Dorsolateral prefrontal cortex (tissue), 122 donors: ENCODE measurements at places on chromosomes 7 and 10.

- DNase-seq: peak; percentile 69
Observed at GRCh38 chr7:1054438-1054837, 10.1 kb downstream of the GPR146 start.

DNA sequence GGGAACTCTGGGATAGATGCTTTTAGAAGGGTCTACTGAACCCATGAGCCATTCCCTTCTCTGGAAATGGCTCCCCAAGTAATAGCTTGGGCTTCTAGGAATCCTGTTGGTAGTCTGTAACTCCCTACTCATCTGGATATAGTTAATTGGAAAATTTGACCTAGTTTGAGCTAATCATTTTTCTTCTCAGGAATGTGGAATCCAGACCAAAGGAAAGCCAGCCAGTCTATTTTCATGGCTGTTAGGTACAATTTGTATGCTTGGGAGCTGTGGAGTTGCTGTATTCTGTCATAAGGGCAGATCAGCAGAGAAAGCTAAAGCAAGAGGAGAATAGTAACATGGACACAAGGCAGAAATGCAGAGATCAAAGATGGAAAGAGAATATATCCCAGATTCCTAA, 71.6 kb upstream of the C1GALT1 start:
- no peak for DNase-seq

DNA sequence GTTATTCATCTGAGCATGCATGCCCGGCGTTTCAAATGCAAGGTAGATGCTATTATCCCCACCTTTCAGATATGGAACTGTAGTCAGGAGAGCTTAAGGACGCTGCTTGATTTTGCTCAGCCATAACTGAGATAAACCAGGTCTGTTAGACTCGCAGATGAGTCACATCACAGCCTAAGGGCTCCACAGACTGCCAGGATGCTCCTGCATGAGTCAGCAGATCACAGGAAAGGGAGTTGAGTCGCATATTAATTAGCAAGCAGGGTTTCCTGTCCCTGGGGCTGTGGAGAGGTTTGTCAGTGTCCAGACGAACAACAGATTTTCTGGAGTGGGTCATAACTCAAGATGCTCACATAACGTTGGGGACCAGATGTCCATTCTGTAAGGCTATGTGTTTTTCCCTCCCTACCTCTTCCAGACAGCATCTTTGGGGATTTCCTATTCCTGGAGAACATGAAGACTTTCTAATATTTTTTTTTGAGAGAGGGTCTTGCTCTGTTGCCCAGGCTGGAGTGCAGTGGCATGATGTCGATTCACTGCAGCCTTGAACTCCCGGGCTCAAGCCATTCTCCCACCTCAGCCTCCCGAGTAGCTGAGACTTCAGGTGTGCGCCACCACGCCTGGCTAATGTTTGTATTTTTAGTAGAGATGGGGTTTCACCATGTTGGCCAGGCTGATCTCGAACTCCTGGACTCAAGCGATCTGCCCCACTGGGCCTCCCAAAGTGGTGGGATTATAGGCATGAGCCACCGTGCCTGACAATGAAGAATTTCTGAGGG, 36.7 kb downstream of the PFKFB3 start:
- no peak for DNase-seq

GRCh38 chr10:95388539-95388938, 97.7 kb upstream of the PDLIM1 start:
- DNase-seq: no peak

GRCh38 chr7:24835643-24836042, 78.4 kb upstream of the GSDME start:
- no peak for DNase-seq
